ELF-1 (cell line): ENCODE measurements at places on chromosomes 2 and 18.
A peak's percentile ranks its signal among the peaks of the same experiment; 100 is the strongest.

DNA sequence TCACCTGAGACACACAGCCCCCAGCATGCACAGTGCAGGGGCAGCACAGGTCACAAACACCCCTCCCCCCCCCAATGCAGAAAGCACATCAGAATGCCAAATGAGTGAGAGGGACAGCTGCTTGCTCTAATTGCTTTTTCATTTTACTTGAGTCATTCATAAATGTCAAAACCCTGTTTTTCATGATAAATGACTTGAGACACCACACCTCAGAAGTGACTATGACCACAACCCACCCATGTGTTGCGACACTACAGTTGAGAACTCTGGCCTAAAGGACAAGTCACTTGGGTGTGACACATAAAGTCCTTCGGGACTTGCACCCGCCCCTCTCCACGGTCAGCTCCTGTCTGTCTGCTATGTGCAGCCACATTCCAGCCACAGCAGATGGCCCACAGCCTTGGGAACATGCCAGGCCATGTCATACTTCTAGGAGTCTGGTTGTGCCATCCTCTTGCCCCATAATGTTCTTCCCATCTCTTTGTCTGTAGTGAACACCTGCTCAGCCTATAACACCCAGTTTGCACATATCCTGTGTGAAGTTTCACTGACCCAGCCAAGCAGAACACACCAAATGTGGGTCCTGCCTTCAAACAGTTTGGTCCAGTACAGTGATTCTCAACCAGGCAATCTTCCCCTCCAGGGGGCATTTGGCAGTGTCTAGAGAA lies 30.2 kb upstream of the RIOK3 start:
- DNase-seq = no peak

GRCh38 chr2:100071335-100072043 lies 70.9 kb downstream of the AFF3 start:
- DNase-seq = no peak

GRCh38 chr2:8310557-8311455 lies 371.1 kb upstream of the ID2 start:
- DNase-seq = no peak

- peak; percentile 35 for DNase-seq
Measured at GRCh38 chr2:43273529-43273928, 47.1 kb upstream of the ZFP36L2 start.

DNA sequence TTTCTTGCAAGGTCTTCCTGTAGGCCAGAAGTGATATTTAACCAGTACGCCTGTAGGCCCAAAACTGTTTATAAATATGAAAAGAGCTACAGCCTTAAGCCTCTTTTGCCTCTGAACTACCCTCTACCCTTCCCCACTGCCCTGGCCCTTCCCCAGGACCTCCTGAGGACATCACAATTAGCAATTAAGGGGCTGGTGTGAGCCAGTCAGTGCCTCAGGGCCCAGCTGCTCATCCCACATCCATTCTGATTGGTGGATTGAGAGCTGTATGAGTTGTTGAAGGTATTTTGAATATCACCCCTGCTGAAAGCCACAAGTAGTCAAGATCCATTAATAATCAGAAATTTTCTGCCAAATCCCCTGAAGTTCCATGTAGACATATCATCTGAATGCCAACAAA lies 126.3 kb upstream of the TACR1 start:
- DNase-seq = peak; percentile 76

GRCh38 chr2:168028362-168028761 lies 219.0 kb downstream of the STK39 start:
- no peak for DNase-seq

DNA sequence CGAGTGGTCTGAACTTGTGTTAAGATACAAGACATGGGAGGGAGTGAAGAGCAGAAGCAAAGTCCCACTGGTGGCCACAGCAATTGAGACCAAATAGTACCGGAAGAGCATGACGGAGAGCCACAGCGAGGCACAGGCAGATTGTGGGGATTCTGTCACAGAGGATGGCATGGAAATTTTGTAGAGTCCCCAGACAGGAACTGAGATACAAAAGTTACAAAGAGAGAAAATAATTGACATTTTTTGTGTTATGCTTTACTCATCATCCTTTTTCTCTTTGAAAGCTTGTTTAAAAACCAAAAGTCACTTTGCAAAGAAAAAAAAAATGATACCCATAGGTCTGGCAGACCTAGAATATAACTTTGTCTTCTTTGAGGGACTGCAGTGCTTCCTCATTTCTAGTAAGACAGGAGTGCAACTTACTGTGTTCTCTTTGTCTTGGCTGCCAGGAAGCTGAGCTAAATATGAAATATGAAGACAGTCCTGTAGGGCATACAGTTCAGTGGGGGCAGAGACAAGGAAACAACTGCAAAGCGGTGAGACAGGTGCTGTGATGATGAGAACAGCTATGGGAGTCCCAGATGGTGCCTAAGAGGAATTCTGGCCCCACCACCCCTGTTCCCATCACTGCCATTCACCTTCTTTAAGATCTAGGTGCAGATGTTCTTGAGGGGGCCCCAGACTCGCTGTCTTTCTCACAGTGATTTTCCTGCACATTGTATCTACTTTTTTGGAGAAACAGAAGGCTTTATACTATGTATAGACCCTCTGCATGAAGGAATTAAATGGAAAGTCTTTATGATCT lies 5.2 kb downstream of the ARHGAP25 start:
- DNase-seq = no peak

- no peak for DNase-seq
Measured at GRCh38 chr2:96463119-96463518, 42.0 kb downstream of the NEURL3 start.

GRCh38 chr18:58661423-58661822 lies 9.8 kb upstream of the MALT1 start:
- no peak for DNase-seq

- DNase-seq = no peak
Measured at GRCh38 chr2:46293466-46293865, 3.7 kb upstream of the EPAS1 start.

DNA sequence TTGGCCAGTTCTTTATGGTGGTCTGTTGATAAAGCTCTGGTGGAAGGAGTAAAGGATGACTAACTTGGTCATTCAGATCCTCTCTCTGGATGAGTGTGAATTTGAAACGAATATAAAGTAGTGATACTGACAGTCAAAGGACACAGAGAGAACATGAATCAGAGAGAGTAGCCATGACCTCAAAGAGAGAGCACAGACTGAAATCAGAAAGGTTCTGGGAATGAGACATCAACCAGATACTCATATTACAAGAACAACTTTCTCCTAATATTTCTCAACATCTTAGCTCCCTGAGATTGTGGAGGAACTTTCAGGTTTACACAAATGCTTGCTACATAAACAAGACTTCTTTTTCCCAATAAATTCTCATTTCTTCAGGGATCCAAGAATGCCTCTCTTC lies 849.1 kb upstream of the CHAC2 start:
- DNase-seq = no peak

DNA sequence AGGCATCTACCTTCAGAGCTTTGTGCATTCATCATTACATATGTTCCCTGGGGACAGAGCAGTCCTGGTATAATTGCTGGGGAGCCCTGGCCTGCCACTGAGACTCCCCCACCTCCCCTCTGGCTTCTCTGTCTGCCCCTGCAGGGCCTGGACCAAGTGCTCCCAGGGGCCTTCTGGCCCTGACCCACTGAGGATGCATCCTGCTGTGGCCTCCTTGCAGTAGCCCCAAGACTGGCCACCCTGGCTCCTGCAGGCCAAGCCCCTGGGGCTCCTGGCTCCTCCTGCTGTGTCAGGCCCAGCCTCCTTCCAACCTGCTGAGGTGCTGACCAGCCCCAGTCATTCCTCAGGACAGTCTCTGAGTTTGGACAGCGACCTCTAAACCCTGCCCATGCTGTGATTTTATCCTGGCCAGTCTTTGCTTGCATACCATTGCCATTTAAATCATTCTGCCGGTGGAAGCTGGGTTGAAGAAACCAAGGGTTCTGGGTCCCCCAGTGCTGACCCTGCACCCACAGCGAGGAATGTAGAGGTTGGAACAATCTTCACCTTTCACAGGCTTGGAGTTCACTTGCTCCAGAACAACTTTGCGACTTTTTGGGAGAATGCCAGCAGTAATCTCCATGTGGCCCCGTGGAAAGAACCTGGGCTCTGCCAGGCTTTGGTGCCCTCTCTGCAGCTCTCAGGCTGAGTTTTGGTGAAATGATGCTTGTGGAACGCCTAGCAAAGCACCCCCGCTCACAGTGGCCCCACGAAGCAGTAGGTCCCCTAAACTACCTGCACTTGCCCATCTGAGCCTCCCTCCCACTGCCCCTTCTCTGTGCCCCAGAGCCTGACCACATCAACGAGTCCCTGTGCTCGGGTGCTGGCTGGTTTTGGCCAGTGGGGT lies 167.3 kb upstream of the GLI2 start:
- DNase-seq = peak; percentile 54

DNA sequence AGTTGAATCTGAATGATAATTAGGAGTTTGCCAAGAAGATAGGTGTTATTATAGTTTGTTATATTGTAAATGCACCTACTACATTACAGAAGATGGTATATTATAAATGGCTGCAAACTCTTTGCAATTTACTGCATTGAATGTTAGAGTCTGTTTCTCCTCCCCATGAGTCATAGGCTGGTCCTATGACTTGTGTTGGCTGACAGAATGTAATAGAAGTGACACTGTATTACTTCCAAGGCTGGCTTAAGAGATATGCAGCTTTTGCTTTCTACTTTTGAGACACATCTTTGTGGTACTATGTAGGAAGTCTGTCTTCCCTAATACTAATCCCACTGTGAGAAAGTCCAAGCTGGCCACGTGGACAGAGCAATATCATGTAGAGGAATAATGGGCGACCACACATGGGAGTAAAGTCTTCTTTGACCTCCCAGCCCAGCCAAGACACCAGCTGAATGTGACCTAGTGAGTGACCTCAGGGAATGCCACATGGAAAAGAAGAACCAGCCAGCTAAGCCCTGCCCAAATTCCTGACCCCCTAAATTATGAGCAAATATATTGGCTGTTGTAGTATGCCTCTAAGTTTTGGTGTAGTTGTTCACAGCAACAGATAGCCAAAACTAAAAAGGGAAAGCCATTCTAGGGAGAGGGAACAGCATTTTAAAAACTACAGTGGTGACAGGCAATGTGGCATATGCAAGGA lies 6.8 kb upstream of the DDX1 start:
- DNase-seq = no peak

DNA sequence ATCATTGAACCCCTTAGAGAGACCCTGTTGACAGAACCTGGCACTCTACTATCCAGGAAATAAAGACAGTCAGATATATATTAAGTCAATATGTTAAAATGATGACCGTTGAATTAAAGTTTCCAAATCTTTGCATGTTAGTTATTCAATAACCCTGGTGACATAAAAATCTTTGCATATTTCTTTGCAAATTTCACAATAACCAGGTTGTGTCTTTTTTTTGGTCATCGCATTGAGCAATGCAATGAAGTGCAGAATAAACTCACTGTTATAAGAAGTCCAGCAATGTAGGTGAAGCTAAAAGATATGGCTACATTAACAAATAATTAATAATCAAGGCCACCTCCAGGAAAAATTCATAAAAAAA lies 596.9 kb downstream of the NYAP2 start:
- no peak for DNase-seq

DNA sequence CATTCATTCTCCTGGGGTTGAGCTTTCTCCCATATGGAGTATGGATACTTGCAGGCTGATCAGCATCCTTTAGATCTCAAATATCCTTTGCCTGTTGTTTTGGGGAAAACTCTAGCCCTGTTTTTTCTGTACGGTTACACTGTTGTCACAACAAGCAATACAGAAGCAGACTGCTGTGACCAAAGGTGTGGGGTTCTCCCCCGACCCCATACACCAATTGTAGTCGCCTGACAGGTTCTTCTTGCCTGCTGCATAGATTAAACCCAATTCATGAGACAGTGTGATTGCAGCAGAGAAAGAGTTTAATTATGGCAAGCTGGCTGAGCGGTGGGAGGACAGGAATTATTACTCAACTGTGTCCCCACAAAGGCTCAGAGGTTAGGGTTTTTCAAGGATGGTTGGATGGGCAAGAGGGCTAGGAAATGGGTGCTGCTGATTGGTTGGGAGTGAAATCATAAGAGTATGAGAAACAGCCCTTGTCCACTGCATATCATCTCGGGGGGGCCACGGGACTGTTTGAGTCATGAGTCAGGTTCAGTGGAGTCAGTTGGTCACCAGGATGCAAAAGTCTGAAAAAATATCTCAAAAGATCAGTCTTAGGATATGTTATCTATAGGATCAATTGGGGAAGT lies 40.6 kb downstream of the ITGB1BP1 start:
- DNase-seq = peak; percentile 58

DNA sequence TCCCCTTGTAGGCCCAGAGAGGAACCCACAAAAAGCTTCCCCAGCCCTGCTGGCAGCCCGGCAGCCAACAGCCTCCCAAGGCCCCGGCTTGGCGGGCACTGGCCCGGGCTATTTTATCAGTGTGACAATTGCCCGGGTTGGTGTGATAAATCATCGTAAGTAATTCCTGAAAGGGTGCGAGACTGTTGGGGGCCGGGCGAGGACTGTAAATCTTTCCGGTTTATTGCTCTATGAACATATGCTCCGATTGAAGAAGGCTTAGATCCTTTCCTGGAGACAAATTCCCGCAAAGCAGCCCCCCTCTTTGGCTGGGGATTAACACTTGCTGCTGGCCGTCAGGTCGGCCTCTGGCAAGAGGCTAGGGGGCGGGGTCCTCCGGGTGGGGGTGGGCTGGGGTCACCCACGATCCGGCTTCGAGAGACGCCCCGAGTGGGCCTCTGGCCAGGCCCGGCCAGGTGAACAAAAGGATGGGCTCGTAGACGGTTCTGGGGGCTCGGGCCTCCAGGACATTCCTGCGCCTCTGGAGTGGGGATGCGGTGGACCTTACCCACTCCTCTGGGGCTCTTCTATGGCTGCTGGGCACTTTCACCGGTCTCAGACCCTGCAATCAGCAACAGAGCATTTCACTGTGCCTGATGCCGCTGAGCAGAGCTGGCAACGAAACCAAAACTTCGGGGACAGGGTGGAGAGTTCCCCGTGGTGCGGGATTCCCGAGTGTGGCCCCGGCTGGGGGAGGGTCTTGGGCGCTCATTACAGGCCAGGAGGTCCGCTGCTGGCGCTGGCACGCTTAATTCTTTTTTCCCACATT lies 2.0 kb downstream of the HOXD3 start:
- no peak for DNase-seq

GRCh38 chr2:127362971-127363370 lies 24.8 kb downstream of the MAP3K2 start:
- no peak for DNase-seq

DNA sequence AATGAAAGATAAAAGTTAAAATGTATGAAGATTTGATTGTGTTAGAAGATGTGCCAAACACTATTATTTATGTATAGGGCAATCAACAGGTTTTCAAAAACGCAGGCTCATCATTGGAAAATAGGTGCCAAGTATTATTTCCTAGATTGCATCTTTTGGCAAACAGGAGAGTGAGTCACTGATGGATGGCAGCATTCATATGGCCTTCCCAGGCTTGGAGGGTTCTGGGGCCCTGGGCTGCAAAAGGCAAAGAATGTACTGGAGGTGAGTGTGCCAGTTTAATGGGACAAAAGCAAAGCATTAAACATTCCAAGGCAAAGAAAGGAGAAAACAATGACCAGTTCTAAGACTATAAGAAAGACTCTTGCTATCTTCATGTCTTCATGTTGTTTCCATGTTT lies 379.4 kb downstream of the RIT2 start:
- DNase-seq = no peak
